KBM-7 (cell line): ENCODE measurements at places on chromosomes 6 and 20.
A peak's percentile ranks its signal among the peaks of the same experiment; 100 is the strongest.

GRCh38 chr6:163577404-163577803, 162.9 kb downstream of the QKI start:
- no peak for DNase-seq

DNA sequence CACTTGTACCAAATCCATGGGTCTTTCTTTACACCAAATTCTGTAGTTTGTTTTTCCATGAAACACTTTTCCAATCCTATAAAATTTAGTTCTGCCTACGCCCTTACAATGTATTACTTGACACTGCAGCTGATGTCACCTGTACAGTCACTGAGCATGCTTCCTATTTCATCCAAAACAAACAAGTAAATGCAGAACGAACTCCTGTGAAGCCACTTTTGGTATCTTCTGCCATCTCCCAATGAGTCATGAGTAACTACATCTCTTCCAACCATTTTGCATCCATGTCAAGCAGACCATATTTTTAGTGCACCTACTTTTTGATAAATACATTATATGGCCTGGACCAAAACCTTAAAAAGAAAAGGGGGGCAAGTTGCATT, 42.4 kb downstream of the HDDC2 start:
- DNase-seq = no peak

- no peak for DNase-seq
Observed at GRCh38 chr6:112620812-112621569, 273.9 kb downstream of the RFPL4B start.

GRCh38 chr6:73612611-73613010, 41.2 kb downstream of the SLC17A5 start:
- DNase-seq = no peak

DNA sequence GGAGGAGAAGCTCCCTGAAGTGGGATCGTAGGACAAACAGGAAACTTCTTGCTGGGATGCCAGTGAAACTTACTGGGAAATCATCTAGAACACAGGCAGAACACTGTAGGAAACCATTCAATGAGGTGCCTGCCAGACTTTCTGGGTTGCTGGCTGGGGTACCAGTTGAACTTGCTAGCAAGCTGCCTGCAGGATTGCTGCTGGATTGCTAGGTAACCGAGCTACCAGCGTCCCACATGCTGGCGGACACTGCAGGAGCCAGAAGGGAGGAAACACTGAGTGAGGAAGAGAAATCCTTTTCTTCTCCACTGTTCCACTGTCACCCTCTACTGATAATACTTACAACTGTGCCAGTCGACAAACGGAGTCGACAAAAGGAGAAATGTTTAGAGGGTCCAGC, 91.3 kb upstream of the SLC35B3 start:
- DNase-seq = no peak

DNA sequence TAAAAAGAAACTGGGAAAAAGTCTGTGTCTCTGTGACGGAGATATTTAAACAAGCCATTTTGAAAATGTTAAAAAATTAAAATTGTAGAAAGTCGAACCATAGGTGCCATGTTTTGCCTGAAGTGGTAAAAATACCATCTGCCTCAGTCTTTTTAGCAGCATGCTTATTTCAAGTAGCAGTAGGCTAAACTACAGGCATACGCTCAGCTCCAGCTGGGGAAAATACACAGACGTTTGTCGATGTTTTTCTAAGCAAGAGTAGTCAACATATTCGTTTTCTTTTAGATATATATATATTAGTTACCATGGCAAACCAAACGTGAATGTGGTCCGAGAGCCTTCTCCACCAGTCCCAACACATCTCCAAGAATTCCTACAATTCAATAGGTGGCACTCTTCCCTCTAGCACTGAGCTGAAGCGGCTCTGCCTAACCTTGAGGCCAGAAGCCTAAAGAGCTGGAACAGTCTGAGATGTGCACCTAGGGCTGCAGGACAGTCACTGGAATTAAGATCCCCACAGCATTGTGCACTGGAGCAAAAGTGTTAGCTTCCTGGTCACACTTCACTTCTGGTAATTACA, 70.2 kb upstream of the BEND3 start:
- no peak for DNase-seq

DNA sequence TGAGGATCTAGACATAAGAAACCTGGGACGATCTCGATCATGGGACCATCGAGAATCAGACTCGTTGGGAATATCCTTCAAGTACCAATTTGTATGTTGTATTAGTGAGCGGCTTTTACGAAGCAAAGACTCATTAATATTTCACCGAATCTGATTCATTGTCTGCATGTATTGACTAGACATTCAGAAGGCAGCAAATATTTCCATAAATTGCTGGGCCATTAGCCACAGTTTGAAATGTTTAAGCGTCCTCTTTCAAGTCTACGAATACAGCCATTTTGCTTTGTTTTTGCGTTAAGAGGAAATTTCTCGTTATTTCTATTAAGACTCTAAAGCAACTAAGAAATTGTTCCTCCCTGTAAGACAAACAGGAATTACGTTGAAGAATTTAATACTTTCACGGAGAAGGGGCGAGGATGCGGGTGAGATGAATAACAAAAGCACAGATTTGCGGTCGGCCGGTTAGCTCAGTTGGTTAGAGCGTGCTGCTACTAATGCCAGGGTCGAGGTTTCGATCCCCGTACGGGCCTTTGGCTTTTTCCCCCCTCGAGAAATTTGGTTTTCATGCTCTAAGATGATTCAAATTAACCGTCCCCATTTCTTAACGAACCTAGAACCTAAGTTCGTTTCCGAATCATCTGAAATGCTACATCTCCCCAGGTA, 18.5 kb downstream of the POM121L2 start:
- DNase-seq = no peak

DNA sequence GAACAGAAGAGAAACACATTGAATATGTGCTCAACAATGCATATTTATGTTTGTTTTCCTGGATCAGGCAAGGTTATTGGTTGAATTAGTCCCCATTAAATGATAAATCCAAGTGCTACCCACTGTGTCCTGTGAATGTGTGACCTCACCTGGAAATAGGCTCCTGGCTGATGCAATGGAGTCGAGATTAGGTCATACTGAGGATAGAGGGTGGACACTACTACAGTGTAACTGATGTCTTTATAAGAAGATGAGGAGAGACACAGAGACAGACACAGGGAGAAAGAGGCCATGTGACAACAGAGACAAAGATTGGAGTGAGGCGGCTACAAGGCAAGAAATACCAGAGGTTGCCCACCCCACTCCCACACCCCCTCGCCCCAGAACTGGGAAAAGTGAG, 559.3 kb downstream of the C6orf118 start:
- DNase-seq = no peak

DNA sequence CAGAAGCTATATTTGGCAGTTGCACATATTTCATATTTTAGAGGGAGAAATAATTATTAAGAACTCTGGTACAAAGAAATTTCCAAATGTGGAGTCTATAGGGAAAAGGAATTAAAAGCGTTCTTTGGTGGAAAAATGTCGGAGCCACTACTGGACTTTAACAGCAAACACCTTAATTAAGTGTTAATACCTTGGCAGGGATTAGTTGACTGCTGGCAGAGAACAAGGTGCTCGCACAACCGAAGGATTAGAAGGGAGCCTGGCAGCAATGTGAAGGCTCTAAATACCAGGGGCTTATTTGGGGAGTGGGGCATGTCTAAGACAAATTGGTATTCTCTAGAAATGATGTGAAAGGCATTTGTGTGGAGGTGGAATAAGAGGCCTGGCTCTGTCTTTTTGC, 98.9 kb downstream of the PAK5 start:
- DNase-seq = no peak

- no peak for DNase-seq
Observed at GRCh38 chr6:149109397-149110070, 208.0 kb upstream of the TAB2 start.

DNA sequence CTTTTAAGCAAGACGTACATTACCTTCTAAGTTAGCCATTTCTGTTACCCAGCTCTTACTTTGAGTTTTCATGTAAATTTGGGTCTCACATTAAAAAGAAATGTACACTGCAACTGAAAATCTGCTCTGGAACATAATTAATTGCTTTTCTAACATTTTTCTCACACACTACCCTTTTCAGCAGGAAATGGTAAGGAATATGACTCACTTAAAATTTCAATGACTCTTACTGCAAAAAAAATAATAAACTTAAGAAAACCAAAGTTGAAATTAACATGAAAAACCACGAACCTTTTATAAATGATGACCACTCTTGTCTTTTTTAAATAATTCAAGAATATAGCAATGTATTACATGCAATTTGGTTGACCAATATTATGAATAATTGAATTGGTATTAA, 1.3 kb downstream of the CGA start:
- no peak for DNase-seq

- DNase-seq = no peak
Observed at GRCh38 chr6:157715728-157716164, 107.3 kb upstream of the SNX9 start.

- DNase-seq = no peak
Observed at GRCh38 chr6:94597487-94597886, 979.8 kb upstream of the MANEA start.

GRCh38 chr20:48906221-48906877, 15.2 kb upstream of the ARFGEF2 start:
- no peak for DNase-seq

GRCh38 chr6:152129691-152130151, 322.2 kb downstream of the ESR1 start:
- DNase-seq = no peak

DNA sequence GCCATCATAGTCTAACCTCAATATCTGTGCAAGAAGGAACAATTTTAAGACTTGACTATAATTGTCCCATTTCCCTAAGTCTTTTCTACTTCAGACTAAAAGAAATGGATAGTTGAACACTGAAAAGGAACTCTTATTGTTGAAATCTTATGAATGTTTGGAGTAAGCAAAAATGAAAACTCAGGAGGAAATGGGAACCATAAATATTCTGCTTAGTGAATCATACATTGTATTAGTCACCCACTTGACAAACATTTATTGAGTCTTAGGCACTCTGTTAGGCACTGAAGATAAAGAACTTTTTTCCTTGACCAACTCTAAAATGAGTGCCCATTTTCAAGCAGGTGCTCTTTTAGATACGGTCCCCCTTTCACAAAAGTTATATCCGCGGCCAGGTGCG, 8.7 kb downstream of the CCDC170 start:
- no peak for DNase-seq

DNA sequence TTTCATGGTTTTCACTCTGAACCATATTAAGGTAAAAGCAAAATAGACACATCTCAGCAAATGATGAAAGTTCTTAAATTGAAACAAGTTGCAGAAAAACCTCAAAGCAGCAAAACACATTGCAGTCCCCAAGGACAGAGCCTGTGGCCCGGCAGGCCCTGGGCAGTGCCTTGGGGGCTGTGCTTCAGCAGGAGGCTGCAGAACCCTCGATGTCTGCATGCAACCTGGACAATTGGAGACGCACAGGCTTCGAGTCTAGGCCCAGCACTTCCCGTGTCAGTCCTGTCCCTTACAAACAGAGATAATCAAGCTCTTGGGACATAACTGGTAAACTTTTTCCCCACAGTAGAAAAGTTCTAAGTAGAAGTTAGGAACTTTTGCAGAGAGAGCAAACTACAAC, 9.2 kb downstream of the PYGB start:
- DNase-seq = no peak

DNA sequence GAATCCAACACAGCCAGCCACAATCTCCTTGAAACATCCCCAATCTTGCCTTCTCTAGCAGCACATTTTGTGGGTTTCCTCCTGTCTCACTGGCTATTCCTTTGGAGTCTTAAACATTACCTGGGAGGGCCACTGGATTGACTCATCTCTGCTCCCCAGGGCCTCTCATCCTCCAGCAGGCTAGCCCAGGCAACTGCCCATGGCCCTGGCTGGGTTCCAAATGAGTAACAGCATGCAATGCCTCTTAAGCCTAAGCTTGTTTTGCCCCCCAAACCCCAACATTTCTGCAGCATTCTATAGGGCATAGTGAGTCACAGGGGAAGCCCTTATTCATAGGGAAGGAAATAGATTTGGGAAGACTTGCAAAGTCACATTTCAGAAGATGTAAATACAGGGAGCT, 204.9 kb downstream of the FOXA2 start:
- no peak for DNase-seq

DNA sequence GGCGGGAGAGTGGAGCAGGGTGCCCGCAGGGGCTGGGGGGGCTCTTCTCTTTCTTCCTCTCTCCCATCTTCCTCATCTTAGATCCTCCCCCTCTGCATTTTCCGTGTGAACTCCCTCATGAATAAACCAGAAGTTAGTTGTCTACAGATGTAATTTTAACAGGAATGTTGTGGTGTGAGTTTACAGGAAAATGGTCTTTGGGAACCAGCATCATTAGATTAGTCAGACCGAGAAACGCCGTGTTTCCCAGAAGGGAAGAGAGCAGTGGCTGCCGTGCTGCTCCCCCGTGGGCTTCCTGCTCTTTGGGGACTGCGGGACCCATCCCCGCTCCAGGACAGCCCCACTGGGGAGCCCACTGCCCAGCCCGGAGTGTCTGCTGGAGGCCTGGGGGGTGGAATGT, 3.4 kb downstream of the MYT1 start:
- DNase-seq = no peak

- DNase-seq = no peak
Observed at GRCh38 chr6:149014631-149015534, 268.1 kb downstream of the UST start.

- no peak for DNase-seq
Observed at GRCh38 chr6:152273002-152273401, 364.2 kb downstream of the SYNE1 start.

GRCh38 chr6:28985462-28986164, 19.5 kb downstream of the ZNF311 start:
- no peak for DNase-seq

- peak; percentile 43 for DNase-seq
Observed at GRCh38 chr20:3446779-3447178, 24.0 kb upstream of the ATRN start.

DNA sequence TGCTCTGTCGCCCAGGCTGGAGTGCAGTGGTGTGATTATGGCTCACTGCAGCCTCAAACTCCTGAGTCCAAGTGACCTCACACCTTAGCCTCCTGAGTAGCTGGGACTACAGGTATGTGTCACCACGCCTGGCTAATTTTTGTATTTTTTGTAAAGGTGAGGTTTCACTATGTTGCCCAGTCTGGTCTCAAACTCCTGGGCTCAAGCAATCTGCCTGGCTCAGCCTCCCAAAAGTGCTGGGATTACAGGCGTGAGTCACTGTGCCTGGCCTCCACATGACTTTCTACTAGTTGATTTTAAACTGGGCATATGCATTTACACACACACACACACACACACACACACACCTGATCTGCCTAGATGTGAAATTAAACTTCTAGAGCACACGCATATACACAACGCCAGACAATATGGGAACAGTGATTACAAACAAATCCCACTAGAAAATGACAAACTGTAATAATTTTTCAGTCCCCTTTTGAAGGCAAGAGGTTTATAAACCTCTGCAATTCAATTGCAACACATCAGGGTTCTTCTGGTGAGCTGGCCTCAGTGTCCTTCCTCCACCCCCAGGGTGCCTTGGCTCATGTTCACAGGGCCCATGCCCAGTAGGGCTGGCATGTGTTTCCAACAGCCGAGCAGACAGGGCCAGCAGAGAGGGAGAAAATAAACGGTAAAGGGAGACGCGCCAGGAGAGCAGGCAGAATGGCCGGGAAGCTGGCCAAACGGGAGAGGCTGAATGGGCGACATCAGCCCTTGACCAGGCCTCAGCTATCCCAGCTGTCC, 31.2 kb downstream of the PARD6B start:
- no peak for DNase-seq
